ENCODE measurements at places on chromosomes 6 and 20.

GRCh38 chr20:52166150-52166549, 25.4 kb downstream of the ZFP64 start:
- DNase-seq: no peak

GRCh38 chr6:105936972-105937371, 149.2 kb upstream of the PRDM1 start:
- DNase-seq: no peak

GRCh38 chr20:10654250-10654610, 19.6 kb downstream of the JAG1 start:
- DNase-seq: no peak

- no peak for DNase-seq
These were observed 71.1 kb downstream of the BFSP1 start for GRCh38 chr20:17460119-17460518.

- no peak for DNase-seq
These were observed 10.9 kb downstream of the JAG1 start for GRCh38 chr20:10662661-10663458.

DNA sequence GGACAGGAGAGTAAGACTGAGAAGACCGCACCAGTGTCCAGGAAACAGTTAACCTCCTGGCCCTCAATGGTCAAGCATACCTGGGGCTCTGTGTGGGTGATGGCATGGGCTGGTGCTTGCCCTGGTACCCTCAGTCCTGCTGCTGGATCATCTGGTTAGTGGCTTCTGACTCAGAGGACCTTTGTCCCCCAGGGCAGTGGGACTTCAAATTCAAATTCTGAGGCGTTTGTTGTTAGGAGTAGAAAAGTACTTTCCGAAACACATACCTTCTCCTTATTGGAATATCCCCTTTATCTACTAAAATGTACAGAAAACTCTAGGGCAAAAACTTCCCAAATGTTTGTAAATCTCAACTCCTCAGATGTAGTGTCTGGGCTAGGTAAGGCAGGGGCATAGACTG, 4.1 kb upstream of the SFT2D1 start:
- DNase-seq: no peak

DNA sequence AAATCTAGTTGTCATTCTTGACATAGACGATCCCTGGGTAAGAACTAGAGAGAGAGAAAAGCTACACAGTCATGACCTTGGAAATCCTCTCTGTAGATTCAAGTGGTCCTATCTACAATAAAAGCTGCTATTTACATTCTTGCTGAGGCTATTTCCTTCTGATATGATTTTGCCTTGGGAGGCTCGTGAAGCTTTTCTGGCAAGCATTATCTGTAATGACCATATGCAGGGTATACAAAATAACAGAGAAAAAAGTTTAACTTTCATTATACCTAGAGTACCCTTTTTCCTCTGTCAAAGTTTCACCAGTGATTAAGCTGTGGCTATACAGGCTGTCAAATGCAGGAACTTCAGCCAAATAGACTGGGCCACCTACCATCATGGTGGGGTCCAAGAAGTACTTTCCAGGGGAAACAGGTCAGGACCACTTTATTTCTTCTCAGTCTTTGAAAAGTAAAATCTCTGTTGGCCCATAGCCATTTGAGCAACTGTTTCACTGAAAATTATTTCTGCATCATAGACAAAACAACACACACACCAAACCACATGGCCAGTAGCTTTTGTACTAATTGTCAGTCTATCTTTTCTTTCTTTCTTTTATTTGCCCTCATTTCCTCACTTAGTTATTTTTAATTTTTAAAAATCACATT, 677.0 kb upstream of the ID4 start:
- DNase-seq: no peak

DNA sequence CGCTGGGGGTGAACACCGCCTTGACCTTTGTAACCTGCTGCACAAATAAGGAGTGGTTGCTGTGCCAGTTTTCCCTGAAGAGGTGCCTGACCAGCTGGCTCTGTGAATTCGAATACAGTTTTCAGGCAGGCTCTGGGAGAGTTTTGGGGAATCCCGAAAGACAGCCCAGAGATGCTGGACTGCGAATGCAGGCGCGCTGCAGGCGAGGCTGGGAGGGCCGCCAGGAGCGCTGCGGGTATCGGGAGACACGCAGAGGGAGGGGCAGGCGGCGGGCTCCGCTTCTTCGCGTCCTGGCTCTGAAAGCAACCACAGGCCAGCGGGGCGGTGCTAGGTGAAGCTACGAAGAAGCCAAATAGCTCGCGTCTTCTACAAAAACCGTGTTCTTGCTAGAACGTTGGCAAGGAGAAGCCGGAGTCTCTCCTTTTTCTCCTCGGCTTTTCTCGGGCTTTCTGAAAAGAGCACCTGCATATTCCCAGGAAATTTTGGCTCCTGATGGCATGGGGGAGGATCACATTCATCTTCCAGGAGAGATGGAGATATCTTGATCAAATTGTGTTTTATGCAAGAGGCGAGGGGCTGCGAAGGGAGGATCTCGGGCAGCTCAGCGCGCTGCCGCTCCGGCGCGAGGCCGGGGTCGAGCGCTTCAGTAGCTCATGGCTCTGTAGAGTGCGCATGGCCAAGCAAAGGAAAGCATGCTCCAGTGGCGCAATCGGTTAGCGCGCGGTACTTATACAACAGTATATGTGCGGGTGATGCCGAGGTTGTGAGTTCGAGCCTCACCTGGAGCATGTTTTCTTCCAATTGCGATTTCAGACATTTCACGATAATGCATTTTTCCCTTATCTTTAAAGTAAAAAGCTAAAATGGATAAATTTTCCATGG, 158.1 kb upstream of the ZNF184 start:
- DNase-seq: no peak

- DNase-seq: no peak
These were observed 194.0 kb upstream of the EYA4 start for GRCh38 chr6:133047065-133047665.

- no peak for DNase-seq
These were observed 9.0 kb downstream of the ADA start for GRCh38 chr20:44642203-44643153.

GRCh38 chr6:165663377-165663735, 315 bp upstream of the PDE10A start:
- DNase-seq: no peak

DNA sequence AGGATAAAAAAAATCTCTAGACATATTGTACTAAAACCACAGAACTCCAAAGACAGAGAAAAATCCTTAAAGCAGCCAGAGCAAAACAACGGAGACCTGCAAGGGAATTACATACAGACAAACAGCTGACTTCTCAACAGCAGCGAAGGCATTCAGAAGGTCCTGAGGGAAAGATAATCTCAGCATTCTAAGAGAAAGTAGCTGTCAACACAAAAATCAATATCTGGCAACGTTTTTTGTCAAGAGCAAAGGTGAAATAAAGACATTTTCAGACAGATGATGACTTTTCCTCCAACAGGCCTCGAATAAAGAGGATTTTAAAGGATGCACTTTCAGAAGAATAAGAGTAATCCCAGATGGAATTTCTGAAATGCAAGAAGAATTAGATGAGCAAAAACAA, 6.1 kb upstream of the SCGN start:
- no peak for DNase-seq

DNA sequence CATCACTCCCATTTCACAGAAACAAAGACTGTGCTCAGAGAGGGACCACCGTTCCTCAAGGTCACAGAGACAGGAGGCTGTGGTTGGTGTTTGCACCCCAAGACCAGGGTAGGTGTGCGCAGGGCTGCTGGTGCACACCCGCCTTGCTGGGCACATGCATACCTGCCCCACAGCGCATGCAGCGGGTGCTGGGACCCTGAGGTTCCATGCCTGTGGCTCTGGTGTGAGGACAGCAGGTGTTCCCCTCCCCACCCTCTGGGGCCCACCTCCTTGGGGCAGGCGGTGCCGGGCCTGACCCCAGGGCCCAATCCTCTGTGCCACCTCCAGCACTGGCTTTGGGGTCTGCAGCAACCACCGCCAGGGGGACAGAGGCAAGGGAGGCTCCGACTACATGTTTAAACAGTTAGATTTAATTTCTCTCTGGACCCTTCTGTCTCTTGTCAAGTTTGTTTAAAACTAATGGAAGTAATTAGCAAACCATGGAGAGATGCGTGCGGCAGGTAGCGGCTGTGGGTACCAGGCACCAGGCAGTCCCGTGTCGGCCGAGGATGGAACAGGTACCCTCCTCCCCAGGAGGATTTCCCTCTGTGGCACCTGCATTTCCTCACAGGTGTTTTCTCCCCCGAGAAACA, 327.8 kb downstream of the TAF4 start:
- DNase-seq: no peak

- no peak for DNase-seq
These were observed 130.1 kb downstream of the BCAS1 start for GRCh38 chr20:53940360-53940702.

DNA sequence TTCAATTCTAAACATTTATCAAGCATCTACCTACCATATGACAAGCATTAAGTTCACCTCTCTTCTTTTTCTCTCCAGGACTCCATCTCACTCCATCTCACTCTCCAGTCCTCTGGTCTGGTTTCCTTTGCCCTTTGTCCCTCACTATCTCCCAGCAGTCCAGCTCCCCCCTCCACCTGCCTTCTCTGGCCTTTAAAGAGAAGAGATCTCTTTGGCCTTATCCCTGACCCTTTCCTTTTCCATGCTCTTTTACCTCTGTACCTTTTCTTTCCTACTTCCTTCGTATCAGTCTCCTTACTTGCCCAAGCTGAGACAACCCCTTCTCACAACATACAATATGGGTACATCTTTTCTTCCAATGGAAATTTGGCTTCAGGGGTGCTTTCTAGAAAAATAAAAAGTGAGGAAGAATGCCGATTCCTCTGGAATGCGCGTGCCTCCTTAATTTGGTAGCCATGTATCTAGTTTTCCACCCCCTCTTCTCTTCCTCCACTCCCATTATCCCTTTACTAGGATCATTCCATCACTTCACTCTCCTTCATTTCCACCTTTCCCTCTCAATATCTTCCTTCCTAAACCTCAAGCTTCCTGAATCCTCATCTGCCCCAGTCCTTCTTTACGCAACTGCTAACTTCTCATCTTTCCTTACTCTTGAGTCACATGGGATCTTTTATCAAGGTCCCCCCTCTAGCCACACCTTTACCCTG, 745 bp upstream of the AGPAT1 start:
- no peak for DNase-seq

GRCh38 chr6:79353226-79353625, 118.7 kb upstream of the HMGN3 start:
- DNase-seq: no peak

- DNase-seq: no peak
These were observed 294.0 kb downstream of the ADGB start for GRCh38 chr6:146892613-146893401.

GRCh38 chr20:12177657-12178293, 260.1 kb downstream of the BTBD3 start:
- DNase-seq: no peak

GRCh38 chr6:2247664-2248063, 2.3 kb upstream of the GMDS start:
- no peak for DNase-seq

DNA sequence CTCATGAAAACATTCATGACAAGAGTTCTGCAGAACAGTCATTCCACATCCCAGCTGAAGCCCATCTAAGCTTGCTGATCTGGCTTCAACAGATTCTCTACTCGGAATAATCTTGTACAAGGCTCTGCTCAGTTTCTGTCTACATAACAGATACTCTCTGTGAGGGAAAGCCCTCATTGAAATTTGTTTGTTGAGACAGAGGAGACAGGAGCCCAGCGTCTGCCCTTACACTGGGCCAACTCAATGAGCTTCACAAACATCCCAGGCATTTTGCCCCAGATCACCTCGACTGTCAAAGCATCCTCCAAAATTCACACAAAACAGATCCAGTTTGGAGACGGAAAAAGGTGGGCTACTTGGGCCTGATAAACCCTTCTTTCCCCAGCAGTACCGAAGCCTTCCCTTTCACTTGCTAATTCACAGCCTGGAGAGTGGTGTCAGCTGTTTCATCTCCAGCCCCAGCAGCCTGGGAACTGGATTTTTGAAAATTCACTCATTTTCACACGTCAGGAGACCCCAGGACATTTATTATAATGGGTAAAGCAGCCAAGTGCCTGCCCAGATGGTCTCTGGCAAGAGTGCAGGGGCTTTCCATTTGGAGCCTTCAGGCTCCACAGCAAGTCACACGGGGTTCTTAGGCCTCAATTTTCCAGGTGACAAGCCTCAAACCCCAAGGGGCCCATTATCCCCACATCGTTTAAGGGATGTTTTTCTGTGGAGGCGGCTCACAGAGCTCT, 7.3 kb downstream of the CCDC167 start:
- DNase-seq: no peak

GRCh38 chr6:24666097-24666640, 530 bp downstream of the TDP2 start:
- peak; percentile 10 for DNase-seq

GRCh38 chr6:24960991-24961475, 25.3 kb upstream of the RIPOR2 start:
- no peak for DNase-seq

DNA sequence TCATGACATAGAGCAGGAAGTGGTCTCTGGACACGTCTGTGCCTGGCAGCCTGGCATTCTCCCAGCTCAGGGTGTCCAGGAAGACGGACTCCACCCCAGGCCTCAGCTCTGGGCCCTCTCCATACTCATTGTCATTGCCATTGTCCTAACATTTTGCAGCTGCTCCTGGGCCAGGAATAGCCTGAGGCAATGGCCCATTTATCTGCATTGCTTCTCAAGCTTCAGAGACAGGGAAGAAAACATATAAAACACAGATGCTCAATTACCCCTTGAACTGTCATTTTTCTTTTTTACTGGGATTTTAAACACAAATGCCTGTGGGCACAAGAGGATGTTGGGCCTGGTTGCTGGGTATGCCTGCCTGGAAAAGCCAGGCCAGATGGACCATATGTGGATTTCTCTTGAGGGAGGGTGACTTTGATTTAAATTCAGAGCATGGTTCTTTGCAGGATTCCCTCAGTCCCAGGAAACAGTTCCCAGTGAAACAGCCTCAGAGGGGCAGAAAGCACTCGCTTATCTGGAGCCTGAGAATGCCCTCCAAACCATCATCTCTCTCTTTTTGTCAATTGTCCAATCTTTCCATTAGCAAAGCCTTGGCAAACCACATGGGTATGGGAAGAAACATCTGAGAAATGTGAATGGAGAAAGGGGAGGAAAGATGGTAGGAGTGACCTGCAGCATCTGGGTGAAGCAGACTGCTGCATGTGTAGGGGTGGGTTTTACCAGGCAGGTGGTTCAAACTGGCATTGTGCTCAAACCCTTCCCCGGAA, 17.9 kb downstream of the LAMP5 start:
- no peak for DNase-seq

- DNase-seq: no peak
These were observed 13.9 kb upstream of the ABHD16B start for GRCh38 chr20:63847237-63848002.

- no peak for DNase-seq
These were observed 55.8 kb downstream of the ERMARD start for GRCh38 chr6:169807229-169807628.
